GM04504 (cell line): ENCODE measurements at places on chromosomes 12 and 14.

GRCh38 chr12:25020621-25021243, 71.8 kb upstream of the BCAT1 start:
- DNase-seq = no peak

DNA sequence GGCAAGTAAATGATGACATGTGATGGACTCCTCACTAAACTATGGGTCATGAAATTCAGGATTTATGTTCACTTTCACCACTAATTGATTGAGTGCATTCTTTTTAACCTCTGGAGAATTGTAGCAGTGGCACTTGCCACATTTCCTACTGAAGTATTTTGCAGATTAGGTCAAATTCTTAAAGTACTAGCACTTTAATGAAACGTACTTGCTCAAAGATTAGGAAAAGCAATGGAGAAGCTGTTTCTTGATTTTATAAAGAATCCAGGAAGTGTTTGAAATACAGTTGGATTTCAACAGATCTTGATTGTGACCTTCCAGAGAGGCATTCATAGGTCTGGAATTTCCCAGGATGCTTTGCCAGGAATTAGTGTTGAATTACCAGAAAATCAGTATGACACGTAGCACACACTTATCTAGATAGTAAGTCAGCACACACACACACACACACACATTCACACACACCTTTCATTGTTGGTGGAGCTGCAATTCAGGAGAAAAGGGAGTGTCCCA, 162.6 kb downstream of the MYRFL start:
- peak; percentile 74 for DNase-seq

DNA sequence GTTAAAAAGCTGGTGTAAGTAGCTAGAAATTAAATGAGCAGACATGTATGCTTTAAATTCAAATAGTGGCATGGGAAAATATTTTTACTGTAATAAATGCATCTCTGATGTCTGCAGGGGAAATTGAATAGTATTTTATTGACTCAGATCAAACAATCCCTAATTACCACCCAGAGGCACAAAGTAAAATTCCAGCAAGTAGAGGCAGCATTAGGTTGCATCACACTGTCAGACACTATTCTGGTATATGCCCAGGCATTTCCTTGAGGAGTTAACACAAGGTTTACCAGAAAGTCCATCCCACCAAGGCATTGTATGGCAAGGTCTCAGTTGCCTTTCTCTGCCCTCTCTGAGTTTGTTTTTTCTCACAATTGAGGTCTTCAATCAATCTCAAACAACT, 201.6 kb upstream of the KITLG start:
- DNase-seq = peak; percentile 20

- peak; percentile 47 for DNase-seq
Observed at GRCh38 chr12:113462117-113462774, 9.4 kb downstream of the LHX5 start.

GRCh38 chr12:88339254-88339949, 197.3 kb downstream of the TMTC3 start:
- DNase-seq = peak; percentile 44

- no peak for DNase-seq
Observed at GRCh38 chr12:131700271-131700670, 10.6 kb upstream of the SFSWAP start.

DNA sequence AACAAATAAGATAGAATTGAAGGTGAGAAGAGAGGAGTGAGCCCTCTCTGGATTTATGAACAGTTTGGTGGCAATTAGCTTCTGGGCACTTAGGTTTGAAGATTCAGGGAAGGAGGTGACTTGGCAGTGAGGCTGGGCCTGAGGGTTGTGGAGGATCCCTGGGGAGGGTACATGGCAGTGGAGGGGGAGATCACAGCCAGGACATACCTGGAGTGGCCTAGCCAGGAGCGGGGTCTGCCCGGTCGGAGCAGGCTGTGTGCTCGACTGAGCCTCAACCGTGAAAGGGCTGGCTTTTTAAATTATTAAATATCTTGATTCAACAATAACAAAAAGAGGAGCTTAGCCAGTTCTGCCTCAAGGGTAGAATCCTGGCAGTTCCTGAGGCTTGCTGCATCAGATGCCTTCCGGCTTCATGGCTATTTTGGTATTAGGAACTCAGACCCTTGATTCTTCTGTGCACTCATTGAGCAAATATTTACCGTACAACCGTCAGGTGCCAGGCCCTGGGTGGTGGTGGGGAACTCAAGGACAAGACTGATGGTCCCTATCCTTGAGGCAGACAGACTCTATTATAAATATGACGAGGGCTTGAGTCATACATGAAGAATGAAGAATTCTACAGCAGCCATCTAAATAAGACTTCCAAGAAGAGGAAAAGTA, 73.4 kb downstream of the SPTB start:
- peak; percentile 28 for DNase-seq

DNA sequence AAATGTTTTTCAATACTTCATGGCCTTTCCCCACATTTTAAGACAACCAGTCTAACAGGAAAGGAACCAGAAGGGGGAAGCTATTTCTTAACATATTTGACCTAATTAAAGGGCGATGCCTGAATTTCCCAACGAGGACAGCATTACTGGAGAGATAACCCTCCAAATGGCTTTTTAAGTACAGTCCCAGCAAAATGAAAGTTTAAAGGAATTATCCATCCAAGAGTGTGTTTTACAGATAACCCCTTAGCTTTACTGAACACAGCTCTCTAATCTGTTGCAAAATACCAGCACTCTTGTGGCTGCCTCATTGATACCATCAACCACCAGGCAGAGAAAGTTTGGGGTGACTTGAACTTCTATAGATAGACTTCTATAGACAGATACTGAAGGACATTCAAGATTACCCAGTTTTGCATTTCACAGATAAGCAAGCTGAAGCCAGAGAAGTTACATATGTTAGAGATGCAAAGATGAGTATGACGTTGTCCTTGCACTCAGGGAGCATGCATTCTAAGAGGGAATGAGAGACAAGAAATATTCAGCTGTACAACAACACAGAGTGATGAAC, 41.3 kb upstream of the DUSP6 start:
- no peak for DNase-seq

DNA sequence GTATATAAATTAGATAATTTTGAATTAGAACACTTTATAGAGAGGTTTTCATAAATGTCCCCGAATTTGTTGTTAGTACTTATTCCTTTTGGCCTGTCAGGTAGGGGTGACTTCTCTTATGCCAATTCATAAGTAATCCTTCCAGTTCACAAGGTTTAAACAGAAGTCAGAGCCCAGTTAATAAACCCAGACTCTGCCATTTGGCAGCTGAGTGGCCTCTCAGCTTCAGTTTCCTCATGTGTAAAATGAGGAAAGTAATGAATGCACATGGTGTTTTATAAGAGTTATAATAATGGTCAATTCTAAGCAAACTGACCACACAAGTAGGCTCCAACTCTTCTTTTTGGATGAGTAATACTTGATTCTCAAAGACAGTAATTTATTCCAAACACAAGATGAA, 10.3 kb downstream of the MTERF2 start:
- no peak for DNase-seq

GRCh38 chr12:47307680-47308399, 228.1 kb upstream of the AMIGO2 start:
- DNase-seq = peak; percentile 47
